ENCODE measurements at places on chromosomes 12 and 14.
A peak's percentile ranks its signal among the peaks of the same experiment; 100 is the strongest.

- no peak for DNase-seq
These were observed 91.9 kb downstream of the SYNE3 start for GRCh38 chr14:95424529-95424928.

DNA sequence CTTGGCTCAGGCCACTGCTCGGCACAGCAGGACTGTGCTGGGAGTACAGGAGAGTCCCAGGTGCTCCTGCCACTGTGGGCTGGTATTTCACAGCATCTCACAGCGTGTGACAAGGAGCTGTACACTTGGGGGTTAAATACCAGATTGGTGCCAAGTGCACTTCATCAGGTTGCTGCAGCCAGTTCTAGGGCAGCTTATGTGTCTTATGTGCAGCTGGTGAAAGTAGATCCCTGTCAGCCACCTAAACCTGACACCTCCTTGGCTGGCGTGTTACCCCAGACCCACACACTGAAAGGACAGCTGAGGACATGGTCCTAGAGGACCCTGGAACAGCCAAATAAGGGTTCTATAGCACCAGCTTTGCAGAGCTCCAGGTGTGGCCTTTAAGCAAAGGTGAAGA is 18.9 kb downstream of the PLEKHH1 start:
- no peak for DNase-seq

- DNase-seq = no peak
These were observed 16.3 kb downstream of the TMEM119 start for GRCh38 chr12:108581311-108582227.

DNA sequence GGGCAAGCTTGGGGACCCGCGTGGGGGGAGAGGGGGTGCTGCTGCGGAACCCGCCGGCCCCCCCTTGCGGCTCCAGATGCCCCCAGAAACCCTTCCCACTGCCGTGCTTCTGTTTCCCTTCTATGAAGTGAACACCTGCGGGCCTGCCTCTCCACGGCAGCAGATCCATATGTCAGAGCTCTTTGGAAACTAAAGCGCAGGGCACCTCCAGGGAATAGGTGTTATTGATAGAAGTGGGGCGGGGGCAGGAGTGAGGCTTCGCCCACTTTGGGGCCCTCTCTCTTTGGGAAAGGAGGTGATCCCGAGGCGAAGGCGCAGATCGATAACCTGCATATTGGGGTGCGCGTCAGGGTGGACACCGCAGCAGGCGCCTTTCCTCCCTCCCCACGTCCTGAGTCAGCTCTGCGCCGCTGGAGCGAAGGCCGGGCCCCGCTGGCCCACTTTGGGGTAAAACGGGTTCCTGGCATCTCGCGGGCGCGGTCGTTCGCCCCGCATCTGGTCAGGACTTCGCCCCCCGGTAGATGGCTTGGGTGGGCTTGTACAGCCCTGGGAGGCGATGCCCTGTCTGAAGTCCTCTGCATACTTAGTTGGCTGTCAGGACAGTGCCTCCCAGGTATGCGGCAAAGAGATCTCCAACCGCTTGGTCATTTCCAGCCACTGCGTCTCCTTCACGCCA is 524 bp downstream of the KMT5A start:
- DNase-seq = no peak

DNA sequence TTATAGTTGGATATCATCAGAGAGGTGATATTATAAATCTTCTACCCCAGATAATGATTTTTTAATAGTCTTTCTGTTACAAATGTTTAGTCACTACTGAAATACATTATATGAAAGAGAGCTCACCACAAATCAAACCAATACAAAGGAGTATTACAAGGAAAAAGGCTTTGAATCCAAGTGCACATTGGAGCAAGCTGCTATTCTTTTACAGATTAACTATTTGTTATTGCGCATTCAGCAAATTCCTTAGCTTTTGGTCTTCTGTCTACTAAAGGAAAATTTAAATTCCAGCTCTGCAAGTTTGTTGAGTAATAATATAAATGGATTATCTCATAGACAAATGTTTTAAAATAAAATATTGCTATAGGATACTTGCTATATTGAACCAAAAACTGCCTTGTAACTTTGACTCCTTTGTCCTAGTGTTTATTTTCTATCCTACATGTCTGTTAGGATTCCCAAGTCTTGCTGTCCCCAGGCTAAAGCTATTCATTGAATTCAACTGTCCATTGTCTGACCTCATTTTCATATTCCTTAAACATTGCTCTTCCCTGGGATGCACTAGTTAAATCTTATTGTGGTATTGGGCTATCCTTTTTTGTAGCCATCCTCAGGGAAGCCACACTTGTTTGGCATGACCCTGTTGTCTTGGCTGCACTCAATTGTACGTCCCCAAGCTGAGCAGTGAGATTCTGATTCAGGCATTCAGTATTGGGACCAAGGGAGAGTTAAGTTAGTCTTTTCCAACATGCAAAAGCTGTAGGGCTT is 41.5 kb downstream of the PDE3A start:
- DNase-seq = no peak

- DNase-seq = peak; percentile 53
These were observed 393.5 kb downstream of the NOVA1 start for GRCh38 chr14:26204366-26204727.

GRCh38 chr12:23504043-23504442 is 445.4 kb downstream of the SOX5 start:
- DNase-seq = no peak

DNA sequence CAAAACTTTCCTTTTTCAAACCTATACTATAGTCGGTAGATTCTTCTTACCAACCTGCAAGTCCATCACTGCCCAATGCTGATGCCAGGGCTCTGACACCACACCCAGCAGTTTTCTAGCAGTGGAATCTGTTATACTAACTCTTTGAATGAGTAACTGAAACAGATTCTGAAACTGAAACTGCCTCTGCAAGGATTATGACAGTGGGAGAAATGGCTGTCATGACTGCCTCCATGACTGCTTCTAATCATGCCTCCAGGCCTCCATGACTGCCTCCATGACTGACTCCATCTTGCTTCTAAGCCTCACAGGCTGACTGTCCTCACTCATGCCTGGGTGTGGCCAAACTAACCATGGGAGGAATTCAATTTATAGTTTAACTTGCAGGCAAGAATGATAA is 29.4 kb upstream of the OXA1L start:
- DNase-seq = no peak

- DNase-seq = no peak
These were observed 38.0 kb downstream of the TMEM120B start for GRCh38 chr12:121750507-121750955.

DNA sequence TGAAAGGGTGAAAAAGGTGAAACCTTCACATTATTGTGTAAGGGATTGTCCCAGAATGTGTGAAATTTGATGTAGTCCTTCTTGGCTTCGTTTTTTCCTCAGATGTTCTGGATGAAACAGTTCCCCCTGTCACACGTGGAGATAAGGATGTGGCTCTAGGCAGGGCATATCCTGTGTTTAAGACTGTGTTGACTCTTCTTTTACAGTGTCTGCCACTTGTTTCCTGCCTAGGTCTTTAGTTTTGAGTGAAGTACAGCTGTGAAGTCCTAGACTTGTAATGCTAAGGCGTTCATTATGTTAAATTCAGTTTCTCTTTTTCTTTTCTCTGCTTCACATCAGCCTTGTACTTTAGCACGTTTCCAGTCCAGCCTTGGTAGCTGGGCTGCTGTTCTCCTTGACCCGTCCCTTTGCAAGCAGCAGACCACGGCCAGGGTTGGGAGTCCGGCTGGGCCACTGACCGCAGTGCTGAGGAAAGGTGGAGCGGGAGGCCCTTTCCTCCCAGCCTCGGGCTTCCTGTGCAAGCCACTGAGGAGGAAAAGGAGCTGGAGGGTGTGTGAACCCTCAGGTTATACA is 59.1 kb downstream of the RASSF3 start:
- DNase-seq = no peak

DNA sequence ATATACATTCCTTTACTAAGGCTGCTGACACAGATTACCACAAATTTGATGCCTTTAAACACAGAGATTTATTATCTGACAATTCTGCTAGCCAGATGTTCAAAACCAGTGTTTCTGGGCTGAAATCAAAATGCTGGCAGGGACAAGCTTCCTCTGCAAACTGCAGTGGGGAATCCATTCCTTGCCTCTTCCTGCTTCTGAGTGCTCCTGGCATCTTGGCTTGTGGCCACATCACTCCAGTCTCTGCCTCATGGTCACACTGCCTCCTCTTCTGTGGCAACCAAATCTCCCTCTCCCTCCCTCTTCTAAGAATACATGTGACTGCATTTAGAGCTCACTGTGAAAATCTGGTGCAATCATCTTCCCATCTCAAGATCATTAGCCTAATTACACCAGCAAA is 235.7 kb downstream of the TTC8 start:
- DNase-seq = no peak

GRCh38 chr14:55240526-55241178 is 30.6 kb upstream of the FBXO34 start:
- no peak for DNase-seq

Data from NCI-H446 treated with DMSO at 0.1 percent for 48 hours (cell line).